GOT3 (cell line): ENCODE measurements at places on chromosomes 4 and X.

DNA sequence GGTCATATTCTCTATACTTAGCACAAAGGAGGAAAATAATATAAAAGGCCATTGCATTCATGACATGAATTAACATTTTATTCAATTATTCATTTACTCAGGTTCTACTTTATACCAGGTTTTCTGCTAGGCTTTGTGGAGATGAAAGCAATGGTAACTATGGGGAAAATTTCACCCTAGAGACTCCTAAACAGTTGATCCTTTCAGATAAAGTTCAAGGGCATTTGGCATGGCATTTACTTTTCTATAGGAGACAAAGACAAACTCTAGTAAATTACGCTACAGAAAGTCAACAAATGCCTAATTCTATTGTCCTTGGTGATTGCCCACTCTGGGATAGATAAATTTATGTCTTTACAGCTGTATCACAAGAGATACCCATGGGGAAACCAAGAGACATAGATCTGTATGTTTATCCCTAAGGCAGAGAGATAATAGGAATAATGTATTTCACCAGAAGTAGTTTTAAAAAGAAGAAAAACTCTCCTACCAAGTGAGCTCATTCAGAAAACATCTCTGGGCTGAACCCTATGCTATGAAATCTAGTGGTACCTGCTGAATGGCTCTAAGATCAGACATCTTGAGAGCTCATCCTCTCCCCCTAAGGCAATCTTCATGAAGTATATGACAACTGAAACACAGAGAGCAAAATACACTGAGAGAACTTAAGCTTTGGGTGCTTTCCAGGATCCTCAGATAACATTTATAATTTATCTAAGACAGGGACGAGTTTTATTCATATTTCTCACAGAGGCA is 316.7 kb downstream of the ANTXR2 start:
- no peak for DNase-seq

DNA sequence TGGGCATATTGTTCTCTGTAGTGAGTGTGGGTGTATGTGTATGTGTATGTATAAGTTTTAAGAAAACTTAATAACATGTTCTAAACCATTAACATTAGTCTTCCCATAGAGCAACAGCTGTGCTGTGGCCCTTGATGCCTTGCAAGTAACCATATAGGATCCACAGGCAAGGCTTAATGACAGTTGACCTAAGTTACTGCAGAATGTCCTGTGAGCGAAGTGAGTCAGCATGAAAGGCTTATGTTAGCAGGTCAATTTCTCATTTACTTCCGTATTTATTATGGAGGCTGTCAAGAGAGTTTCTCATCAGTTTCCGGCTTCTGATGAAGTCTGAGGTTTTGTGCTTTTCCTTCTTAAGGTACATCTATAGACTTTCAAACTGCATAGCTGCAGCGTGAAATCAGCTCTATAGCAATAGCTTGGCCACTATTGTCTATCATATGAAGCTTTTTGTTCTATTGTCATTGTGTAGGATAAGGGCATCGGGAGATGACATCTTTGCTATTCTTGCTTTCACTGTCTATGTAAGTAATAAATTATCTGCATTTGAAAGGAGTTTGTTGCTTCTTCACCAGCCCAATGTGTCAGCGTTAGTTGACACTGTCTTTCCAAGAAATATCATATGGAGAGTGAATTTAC is 1153.4 kb upstream of the AGA start:
- DNase-seq, result no peak

GRCh38 chr4:118927974-118928373 is 39.3 kb downstream of the SYNPO2 start:
- no peak for DNase-seq

DNA sequence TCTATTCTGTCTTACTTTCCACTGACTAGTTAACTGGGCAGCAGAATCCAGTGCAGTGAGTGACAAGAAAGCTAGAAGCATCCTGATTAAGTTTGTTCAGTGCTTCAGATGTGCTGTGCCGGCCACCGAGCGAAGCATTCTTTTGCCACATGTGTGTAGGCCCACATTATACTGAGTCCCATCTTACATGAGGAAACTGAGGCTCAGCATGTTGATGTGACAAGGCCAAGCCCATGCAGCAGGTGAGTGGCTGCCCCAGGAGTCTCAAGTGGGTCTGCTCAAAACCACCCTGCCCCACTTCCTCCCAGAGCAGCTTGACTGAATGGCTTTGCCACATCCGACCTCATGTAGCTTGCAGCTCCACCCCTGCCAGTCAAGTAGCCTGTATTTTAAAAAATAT is 50.5 kb downstream of the RHOH start:
- DNase-seq, result no peak

DNA sequence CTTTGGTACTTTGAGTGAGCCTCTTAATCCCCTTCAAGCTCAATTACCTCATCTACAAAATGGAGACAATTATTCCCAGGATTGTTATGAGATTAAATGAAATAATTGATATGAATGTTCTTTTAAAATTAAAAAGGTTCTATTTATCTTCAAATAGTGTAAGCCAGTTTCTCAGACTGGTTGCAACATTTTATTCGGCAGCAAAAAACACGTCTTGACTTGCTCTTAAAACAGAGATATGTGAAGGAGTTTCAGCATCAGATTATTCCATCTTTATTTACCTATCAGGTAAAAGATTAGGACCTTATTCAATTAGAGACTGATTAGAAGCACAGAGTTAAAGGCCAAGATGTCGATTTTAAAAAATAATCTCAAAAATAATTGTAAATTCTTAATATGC is 10.5 kb downstream of the NDNF start:
- DNase-seq, result no peak

DNA sequence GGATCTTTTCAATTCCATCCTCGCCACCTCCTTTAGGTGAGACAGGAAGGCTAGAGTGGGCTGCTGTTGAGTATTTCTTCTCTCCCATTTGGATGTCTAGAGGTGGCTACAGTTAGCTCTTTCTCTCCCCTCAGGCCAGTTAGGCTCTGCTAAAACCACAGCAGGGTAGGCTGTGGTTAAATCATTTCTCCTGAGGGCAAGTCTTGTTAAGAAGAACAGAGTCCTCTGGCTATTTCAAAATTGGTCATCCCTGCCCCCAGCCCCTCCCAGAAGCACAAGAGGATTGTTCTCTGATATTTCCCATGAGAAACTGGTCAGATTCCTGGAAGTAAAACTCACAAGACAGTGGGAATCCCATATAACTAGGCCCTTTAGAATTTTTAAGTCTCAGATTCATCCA is 1359.5 kb downstream of the TECRL start:
- DNase-seq, result no peak

GRCh38 chrX:119381349-119381944 is 17.7 kb upstream of the SLC25A43 start:
- DNase-seq, result no peak

GRCh38 chrX:13747836-13748235 is 13.3 kb downstream of the OFD1 start:
- DNase-seq, result no peak

DNA sequence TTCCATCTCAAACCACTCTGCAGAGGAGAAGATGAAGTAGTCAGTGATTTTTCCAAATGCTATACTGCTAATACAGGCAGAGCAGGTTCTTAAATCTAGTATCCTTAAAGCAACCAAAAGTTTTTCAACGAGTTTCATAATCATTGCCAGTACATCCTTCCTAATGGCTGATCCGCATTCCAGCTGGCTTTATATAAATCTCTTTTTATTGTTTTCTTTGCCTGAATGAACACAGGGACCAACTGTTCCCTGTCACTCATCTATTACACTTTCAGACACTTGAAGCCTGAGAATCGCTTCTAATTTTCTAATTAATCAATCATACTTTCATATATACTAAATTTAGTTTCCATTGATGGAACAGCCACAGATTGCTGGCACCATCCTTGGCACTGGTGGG is 508.6 kb downstream of the RAB28 start:
- no peak for DNase-seq

DNA sequence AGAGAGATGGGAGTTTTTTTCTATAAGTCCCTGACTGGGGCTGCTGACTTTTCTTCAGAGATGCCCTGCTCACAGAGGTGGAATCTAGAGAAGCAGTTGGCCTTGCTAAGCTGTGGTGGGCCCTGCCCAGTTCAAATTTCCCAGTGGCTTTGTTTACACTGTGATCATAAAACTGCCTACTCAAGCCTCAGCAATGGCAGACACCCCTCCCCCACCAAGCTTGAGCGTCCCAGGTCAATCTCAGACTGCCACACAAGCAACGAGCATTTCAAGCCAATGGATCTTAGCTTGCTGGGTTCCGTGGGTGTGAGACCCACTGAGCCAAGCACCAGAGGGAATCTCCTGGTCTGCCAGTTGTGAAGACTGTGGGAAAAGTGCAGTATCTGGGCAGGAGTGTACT is 199.8 kb upstream of the WDFY3 start:
- DNase-seq, result no peak

DNA sequence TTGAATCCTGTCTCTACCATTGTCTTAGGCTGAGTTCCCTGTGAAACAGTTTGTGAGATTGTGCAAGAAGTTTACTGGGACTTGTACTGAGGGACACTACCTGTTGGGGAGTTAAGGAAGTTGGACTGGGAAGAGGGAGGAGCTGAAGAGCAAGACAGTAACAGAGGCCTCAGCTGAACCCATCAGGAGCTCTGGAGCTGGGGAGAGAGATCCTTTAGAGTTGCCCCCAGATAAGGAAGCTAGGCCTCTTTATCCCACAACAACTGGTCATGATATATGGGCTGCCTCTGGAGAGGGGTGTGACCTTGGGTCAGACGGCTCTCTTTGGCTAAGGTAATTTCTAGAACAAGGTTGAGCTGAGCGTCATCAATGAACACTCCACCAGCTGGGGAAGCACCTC is 137.8 kb upstream of the SLC4A4 start:
- DNase-seq, result no peak

DNA sequence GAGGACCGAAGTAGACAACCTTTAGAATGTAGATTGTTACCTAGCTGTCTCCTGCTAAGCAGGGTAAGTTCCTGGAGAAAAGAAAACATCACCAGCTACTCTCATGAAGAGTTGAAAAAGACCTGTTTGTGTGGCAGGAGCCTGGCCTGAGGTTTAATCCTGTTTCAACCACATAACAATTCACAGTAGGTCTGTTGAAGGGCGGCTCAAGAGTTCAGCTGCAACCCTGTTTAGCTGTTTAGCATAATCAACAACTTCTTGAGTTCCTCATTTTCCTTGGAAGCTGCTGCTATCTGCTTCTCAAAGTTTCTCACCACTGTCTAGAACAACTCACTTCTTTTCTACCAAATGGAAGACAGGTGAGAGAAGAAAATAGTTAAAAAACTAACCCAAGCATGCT is 170.4 kb upstream of the TET2 start:
- DNase-seq, result no peak

DNA sequence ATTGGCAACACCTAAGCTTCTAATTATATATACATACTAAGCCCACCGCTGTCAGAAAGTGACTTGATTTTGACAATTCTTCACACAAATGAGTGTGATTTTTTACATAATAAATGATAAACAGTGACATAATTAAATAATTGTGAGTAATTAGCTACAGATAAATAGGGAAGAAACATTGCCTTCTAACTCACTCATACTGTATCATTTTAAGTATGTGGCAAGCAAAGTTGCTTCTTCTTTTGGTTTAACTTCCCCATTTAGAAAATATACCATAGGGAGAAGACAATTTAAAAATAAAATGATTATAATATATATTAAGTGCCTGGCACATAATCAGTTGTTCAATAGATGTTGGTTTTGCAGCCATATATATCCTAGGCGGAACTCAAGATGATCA is 644.2 kb downstream of the FSTL5 start:
- DNase-seq, result no peak
